GM20000 (cell line): ENCODE measurements at places on chromosomes 6 and 20.

- DNase-seq, result no peak
Observed at GRCh38 chr20:48169650-48170225, 384.5 kb upstream of the SULF2 start.

- no peak for DNase-seq
Observed at GRCh38 chr6:43970913-43971775, 156.1 kb downstream of the MRPL14 start.

DNA sequence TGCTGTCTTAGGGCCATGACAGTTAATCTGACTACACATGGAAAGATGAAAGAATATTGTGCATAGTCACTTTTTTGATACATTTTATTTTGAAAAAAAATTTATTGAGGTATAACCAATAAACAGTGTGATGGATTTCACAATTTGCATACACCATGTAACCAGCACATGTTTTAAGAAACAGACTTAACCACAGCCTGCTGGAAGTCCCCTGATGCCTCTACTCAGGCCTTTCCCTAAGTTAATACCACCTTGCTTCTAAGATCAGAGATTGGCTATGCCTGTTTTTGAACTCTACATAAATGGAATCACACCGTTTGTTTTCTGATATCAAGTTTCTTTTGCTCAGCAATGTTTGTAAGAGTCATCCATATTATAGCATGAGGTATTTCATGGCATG lies 136.3 kb downstream of the CFAP61 start:
- peak; percentile 34 for DNase-seq

GRCh38 chr6:53593001-53593488 lies 48.1 kb upstream of the GCLC start:
- DNase-seq, result no peak

DNA sequence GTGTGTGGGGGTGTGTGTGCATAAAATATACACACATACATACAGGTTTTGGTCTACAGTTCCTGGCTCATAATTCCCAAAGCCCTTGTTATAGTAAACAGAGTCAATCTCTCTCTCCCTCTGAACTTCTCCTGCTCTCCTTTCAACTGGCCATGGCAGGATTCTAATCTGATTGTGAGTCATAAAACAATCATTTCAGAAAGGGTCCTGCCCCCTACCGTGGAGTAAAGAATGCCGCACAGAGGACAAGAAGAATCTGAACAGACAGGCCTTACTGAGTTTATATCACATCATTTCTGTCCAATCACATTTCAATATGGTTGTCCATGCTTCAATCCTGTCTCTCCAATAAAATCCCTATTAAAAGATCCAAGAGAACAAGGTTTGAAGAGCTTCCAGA lies 416.9 kb downstream of the FRK start:
- no peak for DNase-seq

DNA sequence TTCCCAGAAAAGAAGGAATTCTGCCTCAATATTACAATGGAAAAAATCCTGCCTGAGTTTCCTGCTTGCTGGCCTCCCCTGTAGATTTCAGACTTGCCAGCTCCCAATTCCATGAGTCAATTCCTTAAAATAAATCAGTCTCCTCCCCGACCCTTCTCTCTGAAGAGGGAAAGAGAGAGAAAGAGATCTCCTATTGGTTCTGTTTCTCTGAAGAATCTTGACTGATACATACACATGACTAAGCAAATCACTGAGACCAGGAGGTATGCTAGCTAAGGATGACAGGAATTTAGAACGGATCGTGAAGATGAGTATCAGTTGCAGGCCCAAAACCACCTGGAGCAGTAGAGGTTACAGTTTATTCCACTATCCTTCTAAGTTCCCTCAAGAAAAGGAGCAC lies 11.3 kb upstream of the RBM24 start:
- no peak for DNase-seq

- DNase-seq, result no peak
Observed at GRCh38 chr6:150967910-150968309, 102.4 kb downstream of the MTHFD1L start.

GRCh38 chr20:57680131-57680716 lies 29.6 kb downstream of the PMEPA1 start:
- peak; percentile 72 for DNase-seq

GRCh38 chr20:47030271-47030810 lies 135.7 kb downstream of the EYA2 start:
- DNase-seq, result no peak

- no peak for DNase-seq
Observed at GRCh38 chr6:129046526-129046925, 163.6 kb downstream of the LAMA2 start.

GRCh38 chr6:23435126-23435525 lies 690.9 kb upstream of the NRSN1 start:
- no peak for DNase-seq

DNA sequence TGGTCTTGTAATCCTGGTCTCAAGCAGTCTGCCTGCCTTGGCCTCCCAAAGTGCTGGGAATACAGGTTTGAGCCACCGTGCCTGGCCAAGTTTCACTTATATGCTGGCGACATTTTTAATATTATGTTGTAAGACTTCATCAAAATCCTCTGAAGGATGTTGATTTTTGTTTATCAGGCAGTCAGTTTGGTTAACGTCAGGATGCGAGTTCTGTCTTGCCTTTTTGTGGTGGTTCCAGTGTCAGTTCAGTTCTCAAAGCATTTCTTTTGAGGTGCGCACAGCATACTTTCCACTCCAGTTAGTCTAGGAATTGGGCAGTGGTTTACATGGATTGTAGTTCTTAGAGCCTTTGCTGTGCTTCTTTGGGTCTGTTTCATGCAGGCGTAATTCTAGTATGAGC lies 24.9 kb downstream of the SCAF8 start:
- no peak for DNase-seq
